MV-4-11 (cell line): ENCODE measurements at places on chromosomes 5 and 9.

- no peak for DNase-seq
These were observed 27.8 kb downstream of the HOMER1 start for GRCh38 chr5:79486116-79486515.

DNA sequence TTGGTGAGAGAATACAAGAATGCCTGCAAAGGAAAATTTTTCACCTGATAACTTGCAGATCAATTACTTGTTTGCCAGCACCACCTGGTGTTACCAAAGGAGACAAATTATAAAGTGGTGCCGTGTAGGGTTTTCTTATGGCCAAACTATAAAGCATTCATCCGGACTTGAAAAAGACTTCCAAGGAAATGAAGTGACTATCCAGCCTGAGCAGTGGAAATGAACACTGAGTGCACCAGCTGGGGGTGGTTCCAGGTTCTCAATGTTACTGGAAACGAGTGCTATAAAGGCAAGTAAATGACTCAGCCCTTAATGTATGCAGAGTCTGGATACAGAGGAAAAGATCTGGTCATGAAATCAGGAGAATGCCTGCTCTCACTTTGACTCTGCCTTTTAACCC is 113.1 kb downstream of the DNAH5 start:
- no peak for DNase-seq

GRCh38 chr5:175377816-175378215 is 66.2 kb downstream of the DRD1 start:
- DNase-seq = no peak

- DNase-seq = no peak
These were observed 107.9 kb upstream of the LARP1 start for GRCh38 chr5:154647114-154647760.

GRCh38 chr5:180603076-180603594 is 11.8 kb upstream of the SCGB3A1 start:
- no peak for DNase-seq
